ENCODE measurements at places on chromosomes 1 and 21.

DNA sequence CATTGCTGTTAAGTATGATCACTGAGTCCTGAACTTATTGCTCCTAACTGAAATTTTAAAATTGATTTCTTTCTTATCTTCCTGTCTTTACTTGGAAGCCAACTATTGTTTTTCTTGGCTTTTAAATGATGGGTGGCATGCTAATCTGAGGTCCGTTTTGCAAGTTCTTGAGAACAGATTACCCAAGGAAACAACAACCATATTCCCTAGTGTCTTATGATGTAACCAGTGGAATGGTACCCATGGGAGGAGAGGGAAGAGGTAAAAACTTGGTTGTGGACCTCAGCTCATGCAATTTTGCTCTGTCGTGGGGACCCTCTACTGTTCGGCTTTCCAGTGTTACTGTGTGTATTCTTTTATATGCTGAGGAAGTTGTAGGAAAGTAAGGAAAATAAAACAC, 454.8 kb upstream of the ADAMTS5 start:
- H3K27me3 ChIP-seq, result no peaks in the 10 kb centered on the region
- H3K4me3 ChIP-seq, result no peak overlapping the region
- no peak for DNase-seq

DNA sequence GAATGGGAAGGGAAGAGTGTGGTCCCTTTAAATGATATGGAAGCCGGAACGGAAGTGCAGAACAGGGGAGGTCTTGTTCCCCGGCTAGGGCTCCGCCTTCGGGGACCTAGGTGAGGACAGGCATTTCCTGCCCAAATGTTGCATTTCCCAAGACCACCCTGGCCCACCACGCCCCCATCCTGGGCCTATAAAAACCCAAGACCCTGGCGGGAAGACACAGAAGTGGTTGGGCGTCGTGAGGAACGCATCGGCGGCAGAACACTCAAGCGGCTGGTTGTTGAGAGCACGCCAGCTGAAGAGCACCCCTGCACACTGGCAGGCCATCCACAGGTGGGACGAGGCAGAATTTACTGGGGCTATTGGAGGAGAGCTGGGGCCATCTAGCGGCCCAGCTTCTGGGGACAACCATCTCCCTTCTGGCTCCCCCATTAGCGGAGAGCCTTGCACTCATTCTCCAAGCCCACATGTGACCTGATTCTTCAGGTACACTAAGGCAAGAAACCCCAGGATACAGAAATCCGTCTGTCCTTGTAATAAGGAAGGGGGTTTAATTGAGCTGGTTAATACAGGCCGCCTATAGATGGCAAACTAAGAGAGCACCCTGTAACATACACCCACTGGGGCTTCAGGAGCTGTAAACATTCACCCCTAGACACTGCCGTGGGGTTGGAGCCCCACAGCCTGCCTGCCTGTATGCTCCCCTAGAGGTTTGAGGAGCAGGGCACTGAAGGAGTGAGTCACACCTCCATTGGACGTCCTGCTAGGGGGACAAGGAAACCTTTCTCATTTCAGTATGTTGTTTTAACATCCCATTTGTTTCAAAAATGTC, 1327.9 kb downstream of the BRINP3 start:
- no peaks in the 10 kb centered on the region for H3K36me3 ChIP-seq
- no peak overlapping the region for H3K4me3 ChIP-seq
- no peaks in the 10 kb centered on the region for H3K27me3 ChIP-seq
- H3K27ac ChIP-seq, result no peak overlapping the region
- no peak for DNase-seq

DNA sequence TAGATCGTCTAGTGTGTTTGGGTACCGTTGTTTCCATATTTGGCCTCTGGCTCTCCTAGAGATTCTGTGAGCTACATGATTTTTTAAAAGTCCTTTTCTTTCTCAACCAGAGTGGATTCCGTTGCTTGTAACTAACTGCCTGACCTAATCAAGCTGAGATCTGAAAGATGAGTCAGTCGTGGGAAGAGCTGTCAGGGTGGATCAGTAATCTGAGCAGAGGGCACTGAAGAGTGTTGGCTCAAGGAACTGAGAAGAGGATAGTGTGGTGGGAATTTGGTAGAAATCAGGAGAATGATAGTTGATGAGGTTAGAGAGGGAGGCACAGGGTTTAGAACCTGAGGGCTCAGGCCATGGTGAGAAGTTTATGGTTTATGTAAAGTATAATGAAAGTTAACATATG, 52.2 kb downstream of the TRAF5 start:
- peak; percentile 90 for DNase-seq
- H3K4me1 ChIP-seq, result peaks cover 12% of the 10 kb centered on the region
- H3K27ac ChIP-seq, result peak overlapping the region; percentile 44
- H3K36me3 ChIP-seq, result no peaks in the 10 kb centered on the region
- H3K27me3 ChIP-seq, result no peaks in the 10 kb centered on the region

DNA sequence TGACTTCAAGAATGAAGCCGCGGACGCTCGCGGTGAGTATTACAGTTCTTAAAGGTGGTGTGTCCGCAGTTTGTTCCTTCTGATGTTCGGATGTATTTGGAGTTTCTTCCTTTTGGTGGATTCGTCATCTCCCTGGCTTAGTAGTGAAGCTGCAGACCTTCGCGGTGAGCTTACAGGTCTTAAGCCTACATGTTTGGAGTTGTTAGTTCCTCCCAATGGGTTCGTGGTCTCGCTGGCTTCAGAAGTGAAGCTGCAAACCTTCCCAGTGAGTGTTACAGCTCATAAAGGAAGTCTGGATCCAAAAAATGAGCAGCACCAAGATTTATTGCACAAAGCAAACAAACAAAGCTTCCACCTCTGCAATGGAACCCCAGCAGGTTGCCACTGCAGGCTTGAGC, 14.7 kb downstream of the LDLRAD1 start:
- no peak overlapping the region for H3K4me3 ChIP-seq
- no peaks in the 10 kb centered on the region for H3K4me1 ChIP-seq
- DNase-seq, result no peak
- no peak overlapping the region for H3K27ac ChIP-seq
- no peaks in the 10 kb centered on the region for H3K36me3 ChIP-seq

GRCh38 chr1:180123463-180123936, 31.2 kb upstream of the QSOX1 start:
- H3K4me1 ChIP-seq, result no peaks in the 10 kb centered on the region
- no peaks in the 10 kb centered on the region for H3K27me3 ChIP-seq
- peak; percentile 68 for DNase-seq
- no peak overlapping the region for H3K4me3 ChIP-seq

DNA sequence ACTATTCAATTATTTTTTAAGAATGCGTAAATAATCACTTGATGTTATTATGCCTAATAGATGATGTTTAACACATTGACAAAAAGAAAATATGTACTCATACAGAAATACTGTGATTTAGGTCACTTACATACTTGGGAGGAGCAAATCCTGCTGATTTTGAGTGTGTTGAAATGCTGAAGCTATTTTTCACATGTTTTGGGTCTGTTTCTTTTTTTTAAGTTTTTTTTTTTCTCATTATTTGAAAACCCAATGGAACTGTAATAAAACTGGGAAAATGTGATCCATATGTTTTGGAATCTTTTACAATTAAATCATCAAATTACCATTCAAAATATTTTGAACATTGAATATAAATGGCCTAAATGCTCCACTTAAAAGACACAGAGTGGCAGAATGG, 366.2 kb upstream of the ADAMTS5 start:
- no peaks in the 10 kb centered on the region for H3K36me3 ChIP-seq
- no peaks in the 10 kb centered on the region for H3K27me3 ChIP-seq
- no peak for DNase-seq
- H3K4me3 ChIP-seq, result no peak overlapping the region

GRCh38 chr1:79380078-79380477, 373.5 kb upstream of the ADGRL4 start:
- no peaks in the 10 kb centered on the region for H3K4me1 ChIP-seq
- H3K27me3 ChIP-seq, result no peaks in the 10 kb centered on the region
- H3K36me3 ChIP-seq, result no peaks in the 10 kb centered on the region
- H3K27ac ChIP-seq, result no peak overlapping the region
- DNase-seq, result no peak

- no peaks in the 10 kb centered on the region for H3K4me1 ChIP-seq
- DNase-seq, result no peak
- H3K4me3 ChIP-seq, result no peak overlapping the region
- H3K36me3 ChIP-seq, result no peaks in the 10 kb centered on the region
- H3K27me3 ChIP-seq, result no peaks in the 10 kb centered on the region
Observed at GRCh38 chr1:208134491-208134890, 109.7 kb downstream of the PLXNA2 start.

DNA sequence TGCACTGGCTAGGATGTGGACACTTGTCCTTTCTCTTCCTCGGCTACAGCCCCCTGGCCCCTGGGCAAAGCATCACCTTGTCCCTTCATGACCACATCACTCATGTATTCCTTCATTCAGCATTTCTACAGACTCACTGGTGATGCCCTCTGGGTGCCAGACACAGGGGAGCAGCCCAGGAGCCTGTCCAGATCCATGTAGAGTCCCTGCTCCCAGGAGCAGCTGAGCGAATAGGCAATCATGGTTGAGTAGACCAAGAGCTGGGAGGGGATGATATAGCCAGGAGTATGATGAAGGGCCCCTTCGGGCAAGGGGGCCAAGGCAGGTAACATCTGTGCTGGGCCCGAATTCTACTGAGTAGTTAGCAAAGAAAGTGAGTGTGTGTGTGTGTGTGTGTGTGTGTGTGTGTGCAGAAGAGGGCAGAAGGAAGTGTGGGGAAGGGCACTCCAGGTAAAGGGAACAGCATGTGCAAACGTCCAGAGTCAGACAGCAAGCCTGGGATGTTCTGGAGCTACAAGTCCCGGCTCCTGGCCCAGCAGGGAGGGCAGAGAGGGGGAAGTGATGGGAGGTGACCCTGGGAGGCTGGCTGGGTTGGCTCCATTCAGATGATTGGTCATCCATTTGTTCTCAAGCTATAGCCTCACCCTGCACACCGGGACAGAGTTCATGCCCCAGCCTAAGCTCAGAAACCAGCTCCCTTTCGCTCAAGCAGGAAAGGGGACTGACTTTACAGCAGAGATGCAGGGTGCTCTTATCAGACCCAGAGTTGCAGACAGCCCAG, 21.0 kb upstream of the PIK3CD start:
- peak; percentile 64 for DNase-seq
- no peaks in the 10 kb centered on the region for H3K36me3 ChIP-seq
- no peak overlapping the region for H3K4me3 ChIP-seq
- H3K27ac ChIP-seq, result no peak overlapping the region

DNA sequence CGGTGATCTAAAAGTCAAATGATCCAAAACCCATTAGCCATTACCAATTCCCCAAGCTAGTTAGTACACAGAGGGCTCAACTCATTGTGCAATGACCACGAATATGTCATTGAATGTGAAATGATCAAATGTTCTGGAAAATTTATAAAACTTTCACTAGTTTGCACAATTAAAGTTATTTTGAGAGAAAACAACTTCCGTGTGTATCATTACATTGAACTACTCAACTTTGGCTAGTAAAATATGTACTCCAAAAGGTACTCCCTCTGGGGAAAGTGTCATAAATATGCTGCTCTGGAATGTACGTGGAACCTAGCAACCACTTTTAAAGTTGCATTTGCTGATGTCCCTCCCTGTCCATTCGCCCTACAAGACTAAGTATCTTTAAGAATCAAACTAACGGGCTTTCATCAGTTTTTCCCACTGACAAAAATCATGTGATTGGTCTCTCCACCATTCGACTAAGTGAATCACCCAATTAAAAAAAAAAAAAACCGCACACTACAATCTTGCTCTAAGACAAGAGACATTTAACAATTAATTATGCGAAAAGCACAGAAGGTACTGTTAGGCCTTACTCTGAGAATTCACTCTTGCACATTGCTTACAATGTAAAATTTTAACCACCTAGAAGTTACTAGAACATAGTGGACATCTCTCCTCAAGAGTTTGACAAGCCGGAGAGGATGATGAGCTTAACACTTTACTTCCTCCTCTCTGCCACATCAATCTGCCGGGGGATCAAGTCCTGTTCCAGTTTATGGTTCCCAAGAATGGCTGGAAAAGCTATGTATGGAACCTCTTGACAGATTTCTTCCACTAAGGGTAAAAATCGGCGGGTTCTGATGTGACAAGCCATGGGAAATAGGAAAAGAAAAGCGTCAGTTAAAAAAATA, 1.2 kb downstream of the ACBD3 start:
- peaks cover 14% of the 10 kb centered on the region for H3K36me3 ChIP-seq
- peak overlapping the region; percentile 96 for H3K4me3 ChIP-seq
- DNase-seq, result peak; percentile 92
- peaks cover 23% of the 10 kb centered on the region for H3K4me1 ChIP-seq
- no peaks in the 10 kb centered on the region for H3K27me3 ChIP-seq

- peaks cover 32% of the 10 kb centered on the region for H3K4me1 ChIP-seq
- H3K27ac ChIP-seq, result peak overlapping the region; percentile 79
- H3K4me3 ChIP-seq, result peak overlapping the region; percentile 5
- no peaks in the 10 kb centered on the region for H3K36me3 ChIP-seq
- no peak for DNase-seq
Observed at GRCh38 chr1:28437264-28437923, 67.9 kb downstream of the PHACTR4 start.

GRCh38 chr21:35204850-35205541, 155.9 kb upstream of the RUNX1 start:
- no peaks in the 10 kb centered on the region for H3K27me3 ChIP-seq
- peak overlapping the region; percentile 64 for H3K27ac ChIP-seq
- H3K4me1 ChIP-seq, result peaks cover 51% of the 10 kb centered on the region
- DNase-seq, result peak; percentile 58
- no peaks in the 10 kb centered on the region for H3K36me3 ChIP-seq
- H3K4me3 ChIP-seq, result no peak overlapping the region

GRCh38 chr1:26583646-26584485, 54.3 kb downstream of the RPS6KA1 start:
- peaks cover 30% of the 10 kb centered on the region for H3K4me1 ChIP-seq
- H3K4me3 ChIP-seq, result no peak overlapping the region
- H3K27ac ChIP-seq, result peak overlapping the region; percentile 74
- DNase-seq, result no peak
- no peaks in the 10 kb centered on the region for H3K27me3 ChIP-seq

- no peak overlapping the region for H3K27ac ChIP-seq
- H3K27me3 ChIP-seq, result no peaks in the 10 kb centered on the region
Observed at GRCh38 chr1:31366796-31367195, 6.1 kb downstream of the FABP3 start.

DNA sequence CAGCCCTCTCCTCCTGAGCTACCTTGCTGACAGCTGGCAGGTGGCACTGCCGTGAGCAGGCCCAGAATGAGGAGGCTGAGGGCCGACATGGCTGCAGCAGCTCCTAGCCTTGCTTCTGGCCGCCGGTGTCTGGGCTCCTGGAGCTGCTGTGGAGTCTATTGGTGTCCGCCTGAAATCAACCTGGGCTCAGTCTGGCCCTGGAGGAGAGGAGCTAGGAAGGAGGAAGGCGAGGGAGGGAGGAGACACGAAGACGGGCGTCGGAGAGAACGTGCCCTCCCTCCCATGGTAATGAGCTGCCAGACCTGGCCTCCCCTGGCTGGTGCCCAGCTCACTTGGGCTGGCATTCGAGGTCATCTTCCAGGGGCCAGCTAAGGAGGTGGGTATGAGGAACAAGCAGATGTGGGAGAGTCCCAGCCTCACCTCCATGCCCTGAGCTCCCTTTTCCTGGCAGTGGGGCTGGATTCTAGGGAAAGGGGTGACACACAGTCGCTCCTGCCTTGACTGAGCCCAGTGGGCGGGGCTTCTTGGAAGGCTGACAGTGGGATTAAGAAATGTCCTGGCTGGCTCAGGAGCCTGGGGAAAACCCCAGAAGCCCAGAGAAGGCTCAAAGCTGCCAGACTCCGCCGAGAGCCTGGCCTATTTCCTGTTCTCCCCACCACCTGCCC, at the start of gene PDZK1IP1:
PDZK1IP1 (minus strand) TSS at position 193 of the 665 bp plus-strand sequence; CDS start at position 89, 104 bp downstream.
- H3K36me3 ChIP-seq, result no peaks in the 10 kb centered on the region
- H3K4me1 ChIP-seq, result peaks cover 8% of the 10 kb centered on the region
- H3K4me3 ChIP-seq, result no peak within 1 kb of the TSS
- peak; percentile 92 for DNase-seq

GRCh38 chr1:158283965-158284364, 5.8 kb upstream of the CD1C start:
- no peak for DNase-seq
- no peaks in the 10 kb centered on the region for H3K4me1 ChIP-seq
- H3K27me3 ChIP-seq, result no peaks in the 10 kb centered on the region
- H3K36me3 ChIP-seq, result no peaks in the 10 kb centered on the region
- no peak overlapping the region for H3K27ac ChIP-seq
- no peak overlapping the region for H3K4me3 ChIP-seq

Measured in osteoblast (primary cell).